ENCODE measurements at places on chromosomes 2 and 18.
A peak's percentile ranks its signal among the peaks of the same experiment; 100 is the strongest.

GRCh38 chr2:102771114-102771513, 9.3 kb downstream of the TMEM182 start:
- no peak for DNase-seq

DNA sequence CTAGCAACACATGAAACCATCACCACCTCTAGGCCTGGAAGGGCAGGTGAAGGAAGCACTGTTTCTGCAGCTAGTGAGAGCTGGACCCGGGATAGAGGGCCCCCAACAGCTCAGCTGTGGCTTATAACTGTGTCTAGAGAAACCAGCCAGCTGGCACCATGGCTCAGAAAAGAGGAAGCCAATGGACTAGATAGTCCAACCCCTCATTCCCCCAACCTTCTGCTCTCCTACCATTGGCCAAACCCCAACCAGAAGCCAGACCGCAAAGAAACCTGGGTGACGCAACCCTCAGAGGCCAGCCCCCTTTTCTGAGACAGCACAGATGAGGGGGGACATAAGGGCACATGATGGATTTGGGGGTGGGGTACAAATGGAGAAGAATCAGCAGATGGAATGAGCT, 24.3 kb downstream of the SMYD1 start:
- no peak for DNase-seq

DNA sequence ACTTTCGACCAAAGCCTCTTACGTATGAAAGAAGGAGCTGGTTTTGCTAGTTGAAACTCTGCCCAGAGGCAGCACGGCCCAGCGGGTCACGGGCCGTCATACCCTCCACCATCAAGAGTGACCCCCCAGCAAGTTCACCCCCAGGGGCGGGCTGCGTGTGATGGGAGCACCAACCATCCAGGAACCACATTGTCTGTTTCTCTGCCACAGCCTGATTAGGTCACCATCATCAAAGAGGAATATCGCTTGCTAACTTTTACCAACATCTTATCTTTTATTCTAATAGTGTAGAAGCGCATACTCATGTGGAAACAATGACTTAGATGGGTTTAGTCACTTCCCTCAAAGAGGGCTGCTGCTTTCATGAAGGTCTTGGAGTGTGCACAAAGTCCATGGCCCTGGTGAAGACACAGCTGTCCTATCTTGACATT, 116.6 kb upstream of the SMIM21 start:
- no peak for DNase-seq

DNA sequence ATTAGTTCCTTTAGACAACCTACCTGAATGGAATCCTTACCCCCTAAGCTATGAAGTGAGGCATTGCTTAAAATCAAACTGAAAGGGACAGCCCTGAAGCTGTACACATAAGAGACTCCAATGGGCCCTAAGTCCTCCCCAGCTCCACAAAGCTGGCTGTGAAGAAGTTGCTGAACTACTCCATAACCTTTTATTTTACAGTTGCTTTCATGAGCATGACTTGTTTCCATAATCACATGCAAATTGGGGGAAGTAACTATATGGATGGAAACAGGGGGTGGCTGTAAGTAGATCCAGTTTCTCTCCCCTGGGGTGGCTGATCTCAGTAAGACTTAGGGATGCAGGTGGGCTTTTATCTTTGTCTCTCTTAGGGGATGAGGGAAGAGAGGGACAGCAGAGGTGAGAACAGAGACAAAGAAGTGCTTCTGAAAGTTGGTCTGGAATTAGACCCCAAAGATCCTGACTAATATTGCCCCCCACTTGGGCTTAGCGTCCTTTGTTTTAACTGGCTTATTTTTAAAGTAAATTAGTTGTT, 5.5 kb downstream of the FZD5 start:
- DNase-seq = no peak

- no peak for DNase-seq
Observed at GRCh38 chr2:59034837-59035236, 793.7 kb upstream of the FANCL start.

GRCh38 chr2:152247337-152247695, 71.8 kb upstream of the STAM2 start:
- DNase-seq = no peak

DNA sequence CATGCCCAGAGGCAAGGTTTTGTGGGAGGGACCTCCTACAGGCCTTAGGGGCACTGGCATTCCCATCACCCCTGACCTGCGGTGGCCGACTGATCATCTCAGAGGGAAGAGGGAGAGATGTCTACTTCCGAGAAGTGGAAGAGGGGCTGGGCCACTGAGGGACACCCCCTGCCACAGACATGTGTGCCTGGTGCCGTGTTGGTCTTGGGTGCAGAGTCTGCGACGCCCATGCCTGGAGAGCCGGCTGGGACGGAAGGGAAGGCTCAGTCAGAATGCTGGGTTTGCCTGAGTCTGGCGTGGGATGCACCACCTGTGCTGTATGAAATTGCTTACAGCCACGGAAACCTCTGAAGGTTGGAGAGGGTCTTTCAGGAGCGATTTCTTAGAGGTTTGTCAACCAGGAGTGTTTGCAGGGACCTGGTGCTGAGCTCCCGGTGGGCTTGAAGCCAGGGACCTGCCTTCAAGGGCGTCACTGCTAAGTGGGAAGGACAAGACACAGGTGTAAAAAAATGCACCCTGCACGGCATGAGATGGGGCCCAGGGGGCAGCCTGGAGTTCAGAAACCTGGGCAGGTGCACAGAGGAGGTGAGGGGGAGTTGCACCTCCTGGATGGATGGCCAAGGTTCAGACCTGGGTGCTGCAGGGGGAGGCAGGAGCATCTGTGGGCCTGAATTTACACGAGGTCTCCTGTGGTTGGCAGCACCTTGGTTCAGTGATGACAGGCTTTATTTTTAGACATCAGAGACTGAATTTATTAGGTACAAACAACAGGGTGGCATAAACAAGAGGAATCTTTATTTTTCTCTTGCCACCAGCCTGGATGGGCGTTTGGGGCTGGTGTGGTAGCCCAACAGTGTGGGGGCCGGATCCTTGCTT, 100.3 kb downstream of the CTIF start:
- DNase-seq = no peak

DNA sequence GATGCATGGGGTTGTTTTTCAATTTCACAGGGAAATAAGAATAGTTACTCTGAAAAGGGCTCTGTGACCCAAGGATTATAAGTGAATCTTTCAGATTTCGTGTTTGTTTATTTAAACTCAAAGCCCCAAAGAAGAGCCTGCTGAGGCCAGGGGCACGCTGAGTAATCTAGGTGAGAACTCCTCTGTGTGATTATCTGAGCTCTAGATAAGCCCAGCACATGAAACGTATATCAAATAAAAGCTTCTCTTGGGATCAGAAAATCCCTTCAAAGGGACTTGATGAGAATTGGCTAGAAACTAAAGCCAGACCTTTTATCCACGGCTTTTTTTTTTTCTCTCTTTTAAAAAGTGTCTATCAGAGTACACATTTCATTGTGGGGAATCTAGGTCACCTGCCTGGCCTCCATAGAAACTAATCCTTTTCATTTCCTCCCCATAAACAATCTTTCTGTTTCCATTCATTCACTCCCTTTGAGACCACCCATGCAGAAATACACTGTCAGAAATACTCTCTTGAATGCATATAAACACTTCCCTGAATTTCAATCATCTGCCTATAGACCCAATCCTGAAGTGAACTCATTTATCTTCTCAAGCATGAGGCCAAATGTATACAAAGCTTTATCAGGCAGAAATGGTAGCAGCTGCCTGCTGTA, 137.4 kb downstream of the RIT2 start:
- DNase-seq = no peak

GRCh38 chr2:161905389-161906046, 168.5 kb downstream of the DPP4 start:
- no peak for DNase-seq

DNA sequence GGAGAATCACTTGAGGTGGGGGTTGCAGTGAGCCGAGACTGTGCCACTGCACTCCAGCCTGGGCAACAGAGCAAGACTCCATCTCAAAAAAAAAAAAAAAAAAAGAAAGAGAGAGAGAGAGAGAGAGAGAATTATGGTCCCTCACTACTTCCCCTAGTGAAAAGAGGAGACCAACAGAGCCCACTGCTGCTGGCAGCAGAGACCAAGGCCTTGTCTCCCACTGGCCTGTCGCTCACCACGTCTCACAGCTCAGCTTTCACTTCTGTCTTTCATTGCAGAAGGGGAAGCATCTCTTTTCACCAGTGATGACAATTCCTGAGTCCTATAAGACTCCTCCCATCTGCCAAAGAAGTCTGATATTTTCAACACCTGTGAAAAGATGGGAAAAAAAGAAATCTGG, 81.3 kb downstream of the CLHC1 start:
- no peak for DNase-seq

DNA sequence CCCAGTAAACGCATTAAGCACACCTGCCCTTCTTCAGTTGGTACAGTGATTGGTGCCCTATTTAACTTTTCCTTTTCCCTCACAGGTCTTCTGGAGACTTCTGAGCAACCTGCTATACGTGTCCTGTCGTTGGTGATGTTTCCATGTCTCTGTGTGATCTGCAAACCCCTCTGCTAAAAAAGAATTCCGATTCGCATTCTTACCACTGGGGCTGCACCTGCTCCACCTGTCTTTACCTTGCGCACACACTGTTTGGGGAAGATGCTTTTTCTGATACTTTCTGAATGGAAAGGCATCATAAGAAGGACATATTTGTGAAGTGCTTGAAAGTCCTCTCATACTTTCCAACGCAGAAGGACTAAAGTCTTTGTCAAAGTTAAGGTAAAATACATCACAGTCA, 323.9 kb upstream of the SOX11 start:
- DNase-seq = no peak

- peak; percentile 61 for DNase-seq
Observed at GRCh38 chr2:88765154-88765888, 73.8 kb downstream of the RPIA start.

- no peak for DNase-seq
Observed at GRCh38 chr2:62785810-62786597, 80.5 kb downstream of the EHBP1 start.

- DNase-seq = no peak
Observed at GRCh38 chr18:55349685-55350084, 238.3 kb downstream of the TCF4 start.

Measured in T-helper 2 cell (primary cell).